ENCODE measurements at places on chromosomes 7 and 10.

GRCh38 chr7:3787717-3788264, 486.7 kb downstream of the SDK1 start:
- DNase-seq = peak; percentile 13

DNA sequence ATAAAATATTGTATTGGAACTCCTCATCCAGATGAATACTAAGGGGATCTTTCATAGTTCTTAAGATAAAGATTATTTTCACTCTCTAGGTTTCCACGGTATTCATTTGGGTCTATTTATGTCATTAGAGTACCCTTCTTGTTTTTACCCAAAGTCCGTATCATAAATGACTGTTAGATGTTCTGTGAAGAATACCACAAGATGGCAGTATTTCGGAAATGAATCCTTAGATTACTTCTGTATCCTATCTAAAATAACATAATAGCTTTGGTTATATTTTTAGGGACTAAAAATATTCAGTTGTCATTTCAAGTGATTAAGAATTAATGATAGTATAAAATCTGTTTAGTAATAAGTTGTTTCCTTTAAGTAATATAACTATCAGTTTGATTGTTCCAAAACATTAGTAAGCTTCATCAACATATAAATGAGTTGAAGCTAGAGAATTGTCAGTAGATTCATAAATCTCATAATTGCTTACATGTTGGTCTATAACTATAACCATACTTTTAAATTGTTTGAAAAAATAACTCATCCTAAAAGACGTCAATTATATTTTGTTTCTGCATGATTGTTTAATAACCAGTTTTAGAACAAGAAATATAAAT, 337.5 kb upstream of the KCND2 start:
- no peak for DNase-seq

GRCh38 chr7:33534833-33535232, 370.5 kb upstream of the BMPER start:
- no peak for DNase-seq

GRCh38 chr7:2036786-2037185, 196.0 kb downstream of the MAD1L1 start:
- no peak for DNase-seq

GRCh38 chr10:76492678-76493472, 1061.5 kb downstream of the LRMDA start:
- DNase-seq = no peak

GRCh38 chr10:85446827-85447226, 919.8 kb downstream of the GRID1 start:
- no peak for DNase-seq

GRCh38 chr10:62031507-62031906, 130.0 kb downstream of the ARID5B start:
- DNase-seq = no peak

GRCh38 chr10:52284416-52285013, 29.6 kb upstream of the DKK1 start:
- DNase-seq = no peak

DNA sequence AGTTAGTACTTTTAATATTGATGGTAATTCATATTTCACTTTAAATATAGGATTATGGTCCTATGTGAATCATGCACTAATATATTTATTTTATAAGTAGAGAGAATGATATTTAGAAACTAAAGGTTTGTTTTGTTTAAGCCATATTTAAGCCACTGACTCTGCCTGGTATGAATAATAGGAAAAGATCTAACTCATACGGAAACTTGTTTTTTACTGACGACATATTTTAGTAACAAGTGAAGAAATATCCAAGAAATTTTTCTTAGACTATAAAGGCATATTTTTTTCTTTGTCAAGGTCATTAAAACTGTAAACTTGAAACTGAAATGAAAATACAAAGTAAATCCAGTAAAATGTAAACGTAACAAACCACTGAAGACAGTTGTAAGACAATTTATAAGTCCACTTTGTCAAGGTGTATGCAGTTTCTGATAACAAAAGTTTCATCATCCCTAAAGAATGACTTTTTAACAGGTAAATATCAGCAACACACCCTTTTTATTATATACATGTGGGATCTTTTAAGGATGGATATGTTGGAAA, 147.1 kb downstream of the PHF14 start:
- no peak for DNase-seq

DNA sequence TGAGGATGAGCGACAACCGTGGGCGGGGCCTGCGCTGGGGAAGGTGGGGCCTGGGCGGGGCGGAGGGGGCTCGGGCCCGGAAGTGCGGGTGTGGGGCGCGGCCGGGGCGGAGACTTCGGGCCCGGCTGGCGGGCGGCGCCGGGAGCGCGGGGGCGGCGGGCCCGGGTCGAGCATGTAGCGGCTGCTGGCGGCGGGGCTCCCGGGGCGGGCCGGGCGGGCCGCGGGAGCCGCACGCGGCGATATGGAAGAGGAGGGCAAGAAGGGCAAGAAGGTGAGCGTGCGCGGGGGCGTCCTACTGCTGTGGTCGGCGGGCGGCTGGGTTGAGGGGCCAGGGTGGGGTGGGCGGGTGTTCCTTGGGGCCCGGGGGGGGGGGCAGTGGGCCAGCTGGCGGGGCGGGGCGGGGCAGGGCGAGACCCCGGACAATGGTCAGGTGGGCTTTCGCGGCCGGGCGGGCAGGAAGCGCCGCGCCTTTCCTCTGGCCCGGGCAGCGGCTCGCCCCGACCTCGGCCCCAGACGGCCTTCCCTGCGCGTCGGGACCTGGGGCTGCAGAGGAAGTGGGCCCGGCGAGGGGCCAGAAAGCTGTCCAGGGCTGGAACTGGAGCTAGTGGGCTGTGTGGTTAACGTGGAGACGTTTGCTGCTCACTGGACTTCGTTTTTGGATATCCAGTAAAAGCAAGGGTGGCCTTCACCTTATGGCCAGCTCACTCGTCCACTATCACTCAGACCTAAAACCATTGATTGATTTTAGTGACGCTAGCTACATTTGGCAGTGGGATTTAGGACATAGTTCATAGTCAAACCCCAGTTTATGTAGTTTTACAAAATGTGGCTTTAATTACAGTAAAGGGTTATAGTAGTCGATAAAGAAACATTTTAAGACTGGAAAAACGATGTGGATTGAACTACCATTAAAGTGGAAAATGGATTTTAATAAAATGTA, at the start of gene CCM2:
TSS of gene CCM2 (plus strand) at position 109 of the 940 bp plus-strand sequence. CDS start at position 242, 133 bp downstream.
- no peak for DNase-seq

- no peak for DNase-seq
Measured at GRCh38 chr10:9016930-9017329, 962.4 kb downstream of the GATA3 start.

DNA sequence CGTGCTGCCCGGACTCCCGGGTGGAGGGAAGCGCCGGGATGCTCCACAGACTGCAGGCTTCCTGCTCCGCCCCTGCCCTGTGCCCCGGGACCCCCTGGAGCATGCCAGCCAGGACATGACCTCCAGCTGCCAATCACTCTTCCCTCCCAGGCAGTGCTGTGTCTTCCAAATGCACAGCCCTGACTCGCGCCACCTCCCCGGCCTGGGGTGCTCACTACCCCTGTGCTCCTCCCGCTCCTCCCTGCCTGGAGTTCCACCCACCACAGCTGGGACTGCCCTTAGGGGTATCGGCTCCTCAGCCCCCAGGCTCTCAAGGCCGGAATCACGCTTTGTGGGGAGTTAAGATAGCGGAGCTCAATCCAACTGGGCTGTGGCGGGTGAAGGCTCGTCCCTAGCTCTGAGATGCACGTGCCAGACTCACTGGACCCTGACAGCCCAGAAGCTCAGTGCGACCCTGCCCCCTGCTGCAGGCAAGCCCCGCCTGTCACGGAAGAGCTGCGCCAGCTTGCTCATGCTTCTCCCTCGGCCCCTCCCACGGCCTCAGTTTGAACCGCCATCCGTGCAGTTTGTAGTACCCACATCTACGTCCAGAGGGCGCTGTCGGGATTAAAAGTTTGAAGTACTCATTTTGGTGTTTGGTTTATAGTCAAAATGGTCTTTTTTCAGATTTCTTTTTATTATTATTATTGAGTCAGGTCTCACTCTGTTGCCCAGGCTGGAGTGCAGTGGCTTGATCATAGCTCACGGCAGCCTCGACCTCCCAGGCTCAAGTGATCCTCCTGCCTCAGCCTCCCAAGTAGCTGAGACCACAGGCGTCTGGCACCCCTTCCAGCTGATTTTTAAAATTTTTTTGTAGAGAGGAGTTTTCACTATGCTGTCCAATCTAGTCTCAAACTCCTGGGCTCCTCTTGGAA, 142.5 kb upstream of the TCERG1L start:
- DNase-seq = peak; percentile 91

DNA sequence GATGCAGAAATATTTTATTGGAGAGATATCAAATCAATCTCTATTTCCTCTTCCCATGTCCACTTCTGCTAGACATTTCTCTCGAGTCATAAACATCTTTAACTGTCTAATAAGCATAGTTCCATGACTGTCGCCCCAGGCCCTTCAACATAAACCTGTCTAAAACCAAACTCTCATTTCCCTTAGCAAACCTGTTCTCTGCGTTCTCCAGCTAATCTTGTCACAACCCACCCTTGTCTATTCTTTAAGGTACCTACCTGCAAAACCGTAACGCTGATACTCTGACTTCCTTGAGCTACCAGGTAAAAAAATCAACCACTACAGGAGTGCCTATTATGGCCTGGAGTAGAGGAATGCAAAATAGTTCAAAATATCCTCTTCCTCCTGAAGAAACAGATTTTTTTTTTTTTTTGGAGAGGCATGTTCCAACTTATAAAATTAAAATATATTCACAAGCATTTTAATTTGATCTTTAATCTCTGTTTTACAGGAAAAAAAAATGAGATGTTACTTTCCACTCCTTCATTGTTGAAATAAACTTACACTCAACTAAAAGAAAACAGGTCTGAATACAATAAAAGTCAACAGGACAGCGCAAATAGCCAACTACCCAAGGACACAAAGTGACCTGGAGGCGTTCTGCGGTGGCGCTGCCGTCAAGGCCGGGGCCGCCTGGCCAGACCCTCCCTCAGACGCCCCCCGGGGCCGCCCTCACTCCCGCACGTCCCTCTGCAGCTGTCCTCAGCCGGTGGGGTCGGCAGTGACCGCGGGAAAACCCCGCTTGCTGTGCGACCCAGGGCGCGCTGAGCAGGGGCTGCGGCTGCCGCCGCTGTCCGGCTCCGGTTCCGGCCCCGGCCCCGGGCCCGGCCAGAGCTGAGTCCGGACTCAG, 765 bp downstream of the SLC25A40 start:
- DNase-seq = no peak

GRCh38 chr7:78924581-78924980, 528.9 kb downstream of the MAGI2 start:
- DNase-seq = no peak

- DNase-seq = no peak
Measured at GRCh38 chr10:63899673-63900300, 378.6 kb downstream of the REEP3 start.

- DNase-seq = no peak
Measured at GRCh38 chr10:125783408-125783807, 7.8 kb upstream of the MMP21 start.

DNA sequence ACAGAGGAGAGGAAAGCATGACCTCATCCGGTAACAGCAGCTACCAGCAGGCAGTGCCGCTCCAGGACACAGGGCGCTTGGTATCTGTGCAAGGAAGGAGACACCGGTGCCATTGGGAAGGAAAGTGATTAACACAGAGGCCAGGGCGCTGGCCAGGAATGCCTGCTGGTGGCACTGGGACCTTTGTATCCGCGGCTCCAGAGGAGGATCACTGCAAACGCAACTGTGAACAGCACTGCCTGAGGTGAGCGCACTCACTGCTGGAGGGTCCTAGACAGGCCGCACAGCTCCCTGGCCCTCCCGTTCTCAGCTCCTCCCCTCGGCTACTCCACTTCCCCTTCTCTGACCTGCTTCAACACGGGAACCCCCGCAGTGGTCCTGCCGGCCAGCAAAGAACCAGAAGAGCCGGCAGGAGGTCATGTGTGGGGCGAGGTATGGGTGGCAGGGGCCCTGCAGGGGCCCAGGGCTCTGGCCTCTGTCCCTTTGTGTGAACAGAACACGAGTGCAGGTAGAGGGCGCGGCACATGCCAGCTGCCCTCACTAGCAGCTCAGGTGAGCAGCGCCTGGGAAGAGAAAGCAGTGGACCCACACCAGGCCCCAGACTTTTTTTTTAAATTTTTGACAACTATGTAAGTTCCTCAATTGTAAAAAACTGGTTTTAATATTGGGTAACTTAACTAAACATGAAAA, 107.6 kb downstream of the VIPR2 start:
- no peak for DNase-seq

DNA sequence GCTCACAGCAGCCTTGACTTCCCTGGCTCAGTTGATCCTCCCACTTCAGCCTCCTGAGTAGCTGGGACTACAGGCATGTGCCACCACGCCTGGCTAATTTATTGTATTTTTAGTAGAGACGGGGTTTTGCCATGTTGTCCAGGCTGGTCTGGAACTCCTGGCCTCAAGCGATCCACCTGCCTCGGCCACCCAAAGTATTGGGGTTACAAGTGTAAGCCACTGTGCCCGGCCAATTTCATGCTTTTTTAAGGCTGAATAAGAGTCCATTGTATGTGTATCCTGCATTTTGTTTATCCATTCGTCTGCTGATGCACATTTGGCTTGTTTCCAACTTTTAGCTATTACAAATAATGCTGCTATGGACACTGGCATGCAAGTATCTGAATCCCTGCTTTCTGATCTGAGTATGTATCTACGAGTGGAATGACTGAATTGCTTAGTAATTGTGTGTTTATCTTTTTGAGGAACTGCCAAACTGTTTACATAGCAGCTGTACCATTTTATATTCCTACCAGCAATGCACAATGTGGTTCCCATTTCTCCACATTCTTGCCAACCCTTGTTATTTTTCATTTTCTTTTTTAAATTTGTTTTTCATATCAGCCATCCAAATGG, 37.3 kb upstream of the TPST1 start:
- DNase-seq = no peak

- DNase-seq = no peak
Measured at GRCh38 chr10:22570733-22571430, 143.5 kb downstream of the PIP4K2A start.

DNA sequence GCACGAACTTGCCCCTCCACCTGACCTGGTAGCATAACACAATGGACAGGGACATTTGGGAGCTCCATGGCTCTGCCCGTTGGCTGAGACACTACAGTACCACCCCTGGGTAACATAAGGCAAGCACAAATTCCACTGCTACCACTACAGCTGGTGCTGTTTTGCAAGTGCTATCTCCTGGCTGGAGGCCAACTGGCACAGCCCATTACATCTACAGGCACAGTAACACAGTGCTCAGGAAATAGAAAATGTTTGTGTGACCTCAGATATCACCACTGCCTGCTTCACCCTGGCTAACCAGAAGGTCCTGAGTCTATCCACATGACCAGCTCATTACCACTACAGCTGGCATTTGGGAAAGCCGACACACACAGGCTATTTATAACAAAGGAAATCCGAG, 631.1 kb upstream of the MBL2 start:
- DNase-seq = no peak

Measured in right renal cortex interstitium (tissue), 3 donors.